ENCODE measurements at places on chromosomes 13 and 19.

DNA sequence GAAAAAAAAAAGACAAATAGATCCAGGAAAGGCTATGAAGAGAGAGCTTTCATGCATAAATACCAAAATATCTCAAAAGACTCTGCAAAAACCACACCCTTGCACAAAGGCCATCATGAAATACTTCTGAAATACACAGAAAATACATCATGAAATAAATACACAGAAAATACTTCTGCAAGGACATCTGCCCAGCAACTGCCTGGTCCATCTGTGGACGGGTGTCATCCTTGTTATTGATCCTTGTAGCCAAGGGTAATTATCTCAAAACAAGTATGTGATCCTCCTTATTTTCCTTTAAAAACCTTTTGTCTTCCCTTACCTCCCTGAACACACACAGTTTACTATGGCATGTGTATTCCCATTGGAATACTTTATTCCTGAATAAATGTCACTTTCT, 6.9 kb downstream of the USPL1 start:
- no peak for DNase-seq

DNA sequence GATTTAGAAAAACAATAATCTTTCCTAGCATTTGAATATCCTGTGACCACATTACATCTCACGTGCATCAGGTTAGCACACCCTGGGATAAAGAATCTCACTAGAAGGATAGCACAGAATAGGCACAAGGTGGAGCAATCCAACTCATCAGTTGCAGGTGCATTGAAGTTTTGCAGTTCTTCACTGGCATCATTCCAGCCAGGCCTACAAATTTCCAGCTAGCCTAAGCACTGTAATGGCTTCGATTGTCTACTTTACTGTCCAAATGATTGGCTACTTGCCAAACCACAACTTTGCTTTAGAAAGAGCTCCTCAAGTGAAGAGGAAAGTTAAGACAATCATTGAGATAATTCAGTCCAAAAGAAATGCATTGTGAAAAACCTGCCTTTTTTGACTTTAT, 89.5 kb downstream of the SPRY2 start:
- no peak for DNase-seq

DNA sequence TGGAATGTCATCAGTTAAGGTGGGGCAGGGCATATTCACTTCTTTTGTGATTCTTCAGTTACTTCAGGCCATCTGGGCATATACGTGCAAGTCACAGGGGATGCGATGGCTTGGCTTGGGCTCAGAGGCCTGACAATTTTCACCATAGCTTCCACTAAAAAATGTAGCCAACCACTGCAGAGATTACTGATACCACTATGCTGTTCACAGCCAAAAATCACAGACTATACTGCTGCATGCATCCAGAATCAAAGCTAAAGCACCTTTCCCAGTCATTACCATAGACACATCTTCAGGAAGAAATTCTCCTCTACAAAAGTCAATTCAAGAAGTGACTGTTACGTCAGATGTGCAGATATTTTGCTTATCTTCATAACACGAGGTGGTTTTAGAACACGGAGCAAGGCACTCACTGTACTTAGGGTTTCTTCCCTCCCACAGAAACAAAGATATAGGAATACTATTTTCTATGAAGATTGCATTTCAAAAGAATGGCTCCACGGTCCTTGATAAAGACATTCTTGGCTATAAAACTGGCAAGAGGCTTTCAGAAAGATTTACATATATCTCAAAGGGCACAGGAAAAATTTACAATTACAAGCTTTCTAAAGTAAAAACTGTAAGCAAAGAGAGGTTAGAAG, 1556.6 kb upstream of the PRR20A start:
- DNase-seq = no peak

DNA sequence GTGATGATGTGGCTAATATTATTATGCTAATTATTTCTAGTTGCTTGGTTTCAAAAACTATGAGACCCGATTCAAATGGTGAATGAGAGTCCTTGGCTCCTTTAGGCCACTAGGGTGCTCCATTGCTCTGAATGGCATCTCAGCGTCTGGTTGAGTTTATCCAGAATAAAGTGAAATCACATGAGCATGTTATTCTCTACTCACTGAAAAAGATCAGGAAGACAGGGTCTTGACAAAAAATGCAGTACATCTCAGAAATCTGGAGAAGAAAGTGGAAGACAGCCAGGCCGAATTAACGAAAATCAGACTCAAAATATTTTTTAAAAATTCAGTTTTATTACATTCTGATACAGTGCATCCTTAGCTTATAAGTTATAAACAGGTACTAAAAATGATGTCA, 516.2 kb downstream of the MYO16 start:
- DNase-seq = no peak

- no peak for DNase-seq
Observed at GRCh38 chr19:2719920-2720776, 1.0 kb downstream of the DIRAS1 start.

DNA sequence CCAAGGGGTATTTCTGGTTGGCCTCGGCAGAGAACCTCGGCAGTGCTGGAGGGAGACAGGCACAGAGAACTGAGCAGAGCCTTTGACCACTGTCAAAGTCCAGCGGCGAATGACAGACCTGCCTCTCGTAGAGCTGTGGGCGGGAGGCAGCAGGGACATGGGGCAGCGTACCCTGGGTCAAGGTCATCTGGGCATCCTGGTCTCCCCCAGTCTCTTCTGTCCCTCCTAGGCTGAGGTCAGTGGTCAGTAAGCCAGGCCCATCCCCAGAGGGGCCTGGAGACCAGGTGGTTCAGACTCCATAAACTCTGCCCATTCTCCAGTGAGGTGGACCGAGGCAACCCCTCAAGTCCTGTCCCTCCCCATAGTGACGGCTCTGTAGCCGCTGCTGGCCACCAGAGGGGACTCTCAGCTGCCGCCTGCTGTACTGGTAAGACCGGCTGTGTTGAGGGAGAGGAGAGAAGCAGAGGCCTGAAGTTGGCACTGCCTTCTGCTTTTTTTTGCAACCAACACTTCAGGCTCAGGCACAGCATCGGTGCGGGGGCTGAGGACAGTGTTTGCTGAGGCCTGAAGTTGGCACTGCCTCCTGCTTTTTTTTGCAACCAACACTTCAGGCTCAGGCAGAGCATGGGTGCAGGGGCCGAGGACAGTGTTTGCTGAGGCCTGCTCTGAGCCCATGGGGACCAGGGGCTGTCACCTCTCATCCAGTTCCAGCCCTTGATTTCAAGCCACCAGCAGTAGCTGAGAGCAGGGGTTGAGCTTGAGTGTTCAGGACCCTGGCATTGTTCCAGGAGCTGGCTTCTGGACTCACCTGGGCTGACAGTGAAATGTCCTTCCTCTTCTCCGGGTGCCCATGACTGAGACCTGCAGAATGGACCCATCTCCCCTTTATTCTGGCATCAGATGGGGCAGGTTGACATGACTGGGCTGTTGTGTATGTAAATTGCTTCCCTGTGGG, at the start of gene PGLYRP2:
TSS of gene PGLYRP2 (minus strand) at position 111 of the 955 bp plus-strand sequence. CDS start 130 bp downstream, outside the sequence.
- no peak for DNase-seq

DNA sequence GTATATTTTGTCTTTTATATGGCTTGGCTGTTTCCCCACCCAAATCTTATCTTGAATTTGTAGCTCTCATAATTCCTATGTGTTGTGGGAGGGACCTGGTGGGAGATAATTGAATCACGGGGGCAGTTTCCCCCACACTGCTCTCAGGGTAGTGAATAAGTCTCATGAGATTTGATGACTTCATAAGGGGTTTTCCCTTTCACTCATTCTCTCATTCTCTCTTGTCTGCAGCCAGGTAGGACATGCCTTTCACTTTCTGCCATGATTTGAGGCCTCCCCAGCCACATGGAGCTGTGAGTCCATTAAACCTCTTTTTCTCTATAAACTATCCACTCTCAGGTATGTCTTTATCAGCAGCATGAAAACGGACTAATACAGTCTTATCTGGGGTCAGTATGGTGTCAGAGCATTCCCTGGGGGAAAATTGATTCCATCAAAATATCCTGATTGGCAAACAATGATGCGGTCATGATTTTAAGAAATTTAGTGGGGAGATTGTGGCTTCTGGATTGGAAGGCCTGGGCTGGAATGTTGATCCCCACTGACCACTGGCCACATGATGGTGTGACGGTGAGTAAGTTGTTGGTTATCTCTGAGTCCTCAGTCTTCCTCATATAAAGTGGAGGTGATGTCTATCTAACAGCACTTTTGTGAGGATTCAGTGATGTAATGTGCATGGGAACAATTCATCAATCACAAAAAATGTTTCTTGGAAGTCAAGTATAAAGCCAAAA, 27.5 kb upstream of the ANKRD10 start:
- no peak for DNase-seq

DNA sequence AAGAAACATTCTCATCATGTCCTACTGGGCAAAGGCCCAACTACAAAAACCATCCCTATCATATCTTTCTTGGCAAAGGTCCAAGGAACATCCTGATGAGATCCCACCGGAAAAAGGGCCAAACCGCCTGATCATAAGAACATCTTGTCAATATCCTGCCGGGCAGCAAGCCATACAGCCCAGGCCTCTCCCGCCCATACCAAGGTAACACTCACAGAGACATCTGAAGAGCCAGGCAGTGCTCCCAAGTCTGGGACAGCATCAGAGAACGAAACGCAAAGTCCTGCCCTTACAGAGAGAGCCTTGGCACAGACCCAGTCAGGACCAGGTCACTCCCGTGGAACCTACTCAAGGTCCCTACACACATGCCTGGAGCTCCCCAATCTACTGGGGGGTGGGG, 18.5 kb upstream of the ZNF331 start:
- no peak for DNase-seq

DNA sequence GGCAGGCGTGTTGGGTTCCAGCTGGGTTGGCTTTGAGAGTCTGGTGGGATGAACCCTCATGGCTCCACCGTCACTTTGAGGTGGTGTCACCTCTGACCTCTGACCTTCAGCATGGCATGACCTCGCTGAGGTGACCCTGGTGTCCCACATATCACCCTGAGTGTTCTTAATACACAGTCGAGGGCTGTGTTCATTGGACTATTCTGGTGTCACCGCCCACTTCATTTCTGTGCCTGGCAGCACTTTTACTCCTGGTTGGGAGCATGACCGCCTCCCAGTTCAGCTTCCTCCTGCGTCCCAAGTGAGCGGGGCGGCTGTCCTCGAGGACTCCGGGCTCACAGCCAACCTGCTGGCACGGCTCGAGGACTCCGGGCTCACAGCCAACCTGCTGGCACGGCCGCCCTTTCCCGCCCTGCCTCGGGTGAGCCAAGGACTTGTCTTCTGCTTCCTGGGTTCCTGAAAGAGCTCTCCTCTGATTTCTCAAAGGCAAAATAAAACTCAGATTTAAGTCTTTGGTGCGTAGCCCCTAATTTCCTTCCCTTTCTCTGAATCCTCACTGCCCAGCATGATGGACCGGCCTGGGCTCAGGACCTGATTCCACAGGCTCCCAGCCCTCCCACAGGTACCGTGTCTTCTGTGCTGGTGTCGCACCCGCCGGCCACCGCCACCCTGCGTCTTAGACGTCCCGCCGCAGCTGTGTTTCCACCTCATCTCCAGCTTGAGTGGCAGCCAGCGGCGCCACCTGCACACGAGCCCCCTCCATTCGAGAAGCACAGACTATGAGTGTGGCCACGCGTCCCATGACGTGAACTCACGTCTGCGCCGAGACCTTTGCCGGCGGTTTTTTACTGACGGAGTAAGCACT, 10.4 kb downstream of the ATP4B start:
- no peak for DNase-seq

DNA sequence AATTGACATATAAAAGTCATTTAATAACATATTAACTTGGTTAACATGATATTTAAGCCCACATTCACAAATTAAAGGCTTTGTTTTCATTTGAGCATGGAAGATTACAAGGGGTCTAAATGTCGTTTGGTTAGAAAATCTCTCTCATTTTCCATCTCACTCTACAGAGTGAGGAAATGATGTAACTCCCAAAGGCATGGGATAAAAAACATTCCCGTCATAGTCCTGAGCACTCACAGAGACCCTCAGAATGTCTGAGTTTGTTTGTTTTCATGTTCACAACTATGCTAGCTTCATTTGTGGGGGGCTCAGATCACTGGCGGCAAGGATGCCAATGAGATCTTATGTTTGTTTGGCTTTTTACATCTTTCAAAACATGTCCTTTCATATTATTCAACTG, 307.5 kb downstream of the TBC1D4 start:
- DNase-seq = no peak

DNA sequence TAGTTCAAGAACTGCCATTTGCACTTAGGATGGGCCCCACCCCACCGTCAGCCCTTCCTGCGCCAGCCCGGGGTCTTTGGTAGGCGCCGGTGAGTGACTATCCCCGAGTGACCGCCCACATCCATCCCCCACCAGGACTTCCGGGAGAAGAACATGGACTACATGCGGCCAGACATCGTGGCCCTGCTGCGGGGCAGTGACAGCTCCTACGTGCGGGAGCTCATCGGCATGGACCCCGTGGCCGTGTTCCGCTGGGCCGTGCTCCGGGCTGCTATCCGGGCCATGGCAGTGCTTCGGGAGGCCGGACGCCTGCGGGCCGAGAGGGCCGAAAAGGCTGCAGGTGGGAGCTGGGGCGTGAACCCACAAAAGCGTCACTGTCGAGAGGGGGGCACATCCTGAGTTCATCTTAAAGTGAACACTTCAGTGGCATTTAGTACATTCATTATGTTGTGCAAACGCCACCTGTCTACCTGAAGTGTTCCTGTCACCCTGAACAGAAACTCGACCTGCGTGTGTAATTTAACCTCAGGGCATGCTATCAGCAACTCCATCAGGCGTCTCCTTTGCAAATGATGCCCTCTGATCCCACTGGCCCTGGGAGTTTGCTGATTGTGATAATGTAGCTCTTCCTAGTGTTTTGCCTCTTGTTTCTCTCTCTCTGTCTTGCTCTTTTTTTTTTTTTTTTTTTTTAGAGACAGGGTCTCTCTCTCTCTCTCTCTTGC, 42.4 kb upstream of the USE1 start:
- DNase-seq = no peak

GRCh38 chr19:3669947-3670795, 30.1 kb downstream of the PIP5K1C start:
- DNase-seq = no peak
